Activated effector memory CD4-positive, alpha-beta T cell treated with Interleukin-2 at 50 U/mL for 16 hours (primary cell): ENCODE measurements at places on chromosomes 6 and 20.

GRCh38 chr6:135236732-135237131, 55.6 kb downstream of the MYB start:
- no peak for DNase-seq

GRCh38 chr6:12916420-12917136, 200.0 kb downstream of the PHACTR1 start:
- no peak for DNase-seq

- no peak for DNase-seq
Measured at GRCh38 chr6:138528137-138528536, 28.8 kb upstream of the NHSL1 start.

GRCh38 chr6:12171717-12172116, 118.4 kb upstream of the EDN1 start:
- DNase-seq, result no peak

- no peak for DNase-seq
Measured at GRCh38 chr6:44001318-44002066, 125.8 kb downstream of the MRPL14 start.

DNA sequence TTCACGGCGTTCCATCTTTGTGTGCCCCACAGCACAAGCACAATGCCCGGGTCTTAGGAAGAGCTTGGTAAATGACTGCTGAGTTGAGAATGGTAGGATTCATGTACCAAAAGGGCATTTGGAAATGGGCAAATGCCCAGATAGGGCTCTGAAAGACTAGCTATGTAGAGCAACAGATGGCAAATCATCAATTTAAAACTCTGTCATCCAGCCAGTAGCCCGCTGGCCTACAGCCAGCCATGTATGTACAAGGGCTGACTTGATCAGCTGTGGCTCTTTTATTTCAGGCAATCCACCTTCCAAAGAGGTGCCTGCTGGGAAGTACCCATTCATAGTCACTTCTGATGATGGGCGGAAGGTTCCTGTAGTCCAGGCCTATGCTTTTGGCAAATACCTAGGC, 35.1 kb downstream of the NT5E start:
- DNase-seq, result no peak

- DNase-seq, result peak; percentile 21
Measured at GRCh38 chr20:50580016-50580747, 70.0 kb downstream of the PTPN1 start.

DNA sequence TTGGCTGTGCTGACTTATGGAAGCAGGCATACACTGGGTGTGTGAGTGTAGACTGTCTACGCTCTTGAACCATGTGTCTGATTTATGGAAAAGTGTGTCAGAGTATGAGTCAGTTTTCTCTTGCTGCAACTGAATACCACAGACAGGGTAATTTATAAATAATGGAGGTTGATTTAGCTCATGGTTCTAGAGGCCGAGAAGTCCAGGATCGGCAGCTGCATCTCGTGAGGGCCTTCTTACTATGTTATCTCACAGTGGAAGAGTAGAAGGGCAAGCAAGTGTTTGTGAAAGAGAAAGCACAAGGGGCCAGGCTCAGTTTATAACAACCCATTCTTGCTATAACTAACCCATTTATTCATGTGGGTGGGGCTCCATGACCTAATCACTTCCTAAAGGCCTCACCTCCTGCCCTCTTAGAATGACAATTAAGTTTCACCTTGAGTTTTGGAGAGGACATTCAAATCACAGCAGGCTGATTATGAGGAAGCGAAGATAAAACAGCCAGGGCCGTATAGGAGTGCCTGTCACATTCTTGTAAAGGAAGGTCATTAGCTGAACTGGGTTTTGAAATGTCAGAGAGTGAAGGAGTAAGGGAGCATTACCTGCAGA, 6.7 kb downstream of the GPR31 start:
- DNase-seq, result no peak

DNA sequence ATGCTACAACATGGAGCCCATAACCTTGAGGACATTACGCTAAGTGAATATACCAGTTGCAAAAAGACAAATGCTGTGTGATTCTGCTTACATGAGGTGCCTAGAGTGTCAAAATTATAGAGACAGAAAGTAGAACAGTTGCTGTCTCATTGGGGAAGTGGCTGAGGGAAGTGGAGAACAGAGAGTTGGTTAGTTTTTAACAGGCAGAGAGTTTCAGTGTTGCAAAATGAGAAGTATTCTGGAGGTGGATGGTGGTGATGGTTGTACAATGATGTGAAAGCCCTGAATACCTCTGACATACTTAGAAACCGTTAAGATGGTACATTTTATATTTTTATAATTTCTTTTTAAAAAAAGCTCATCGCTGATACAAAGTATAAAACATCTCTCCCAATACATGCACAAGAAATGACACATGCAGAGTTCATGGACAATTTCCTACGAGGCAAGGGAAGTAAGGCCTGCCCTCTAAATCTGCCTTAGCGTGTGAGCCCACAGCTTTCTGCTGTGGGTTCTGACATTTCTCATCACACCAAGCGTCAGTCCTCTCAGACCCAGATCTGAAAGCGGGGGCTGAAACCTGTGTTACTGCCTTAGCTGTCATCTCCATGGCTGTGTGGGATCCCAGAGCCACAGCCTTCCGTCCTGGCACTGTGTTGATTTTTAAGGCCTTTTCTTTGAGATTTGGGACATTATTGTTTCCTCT, 126.0 kb downstream of the RNASET2 start:
- DNase-seq, result no peak

DNA sequence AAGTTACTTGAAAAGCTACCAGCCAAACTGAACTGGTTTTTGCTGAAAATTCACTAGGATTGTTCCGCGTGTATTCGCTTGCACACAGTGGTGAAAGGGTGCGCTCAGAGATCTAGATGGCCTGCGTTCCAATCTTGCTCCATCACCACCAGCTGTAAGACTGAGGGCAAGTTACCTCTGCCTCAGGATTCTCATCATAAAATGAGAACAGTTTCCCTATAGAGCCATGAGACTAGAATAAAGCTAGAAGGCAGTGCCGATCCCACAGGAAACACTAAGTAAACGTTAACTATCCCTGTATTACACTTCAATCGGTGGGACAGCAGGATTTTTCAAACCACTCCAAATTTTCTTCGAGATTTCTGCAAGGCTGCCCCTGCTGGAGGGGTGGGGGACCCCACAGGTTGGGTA, 838 bp downstream of the AHCY start:
- DNase-seq, result no peak

DNA sequence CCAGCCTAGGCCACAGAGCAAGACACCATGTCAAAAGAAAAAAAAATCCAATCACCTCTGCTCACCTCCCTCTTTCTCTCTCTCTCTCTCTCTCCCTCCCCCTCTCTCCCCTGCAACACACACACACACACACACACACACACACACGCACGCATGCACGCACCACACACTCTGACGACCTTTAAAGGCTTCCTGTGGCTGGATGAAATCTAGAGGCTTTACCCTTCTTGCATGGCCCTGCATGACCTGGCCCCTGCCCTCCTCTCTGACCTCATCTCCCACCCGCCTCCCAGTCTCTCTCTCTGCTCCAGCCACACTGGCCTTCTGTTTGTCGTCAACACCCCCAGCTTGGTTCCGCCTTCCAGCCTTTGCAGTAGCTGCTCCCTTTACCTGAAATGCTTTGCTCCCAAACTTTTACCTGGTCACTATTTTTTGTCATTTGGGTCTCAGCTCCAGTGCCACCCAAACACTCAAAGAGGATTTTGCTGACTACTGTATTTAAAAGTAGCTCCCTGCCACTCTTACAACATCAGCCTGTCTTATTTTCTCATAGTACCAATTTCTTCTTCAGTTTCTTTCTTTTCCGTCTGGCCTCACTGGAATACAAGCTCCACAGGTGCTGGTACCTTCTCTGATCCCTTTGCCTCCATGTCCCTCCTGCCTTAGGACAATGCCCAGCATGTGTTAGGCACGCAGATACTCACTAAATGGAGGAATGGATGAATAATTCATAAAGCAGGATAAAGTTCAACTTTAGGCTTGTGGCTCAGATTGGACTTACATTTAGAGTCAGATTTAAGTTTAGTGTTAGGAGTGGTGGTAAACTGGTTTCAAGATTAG, 4.3 kb upstream of the LTA start:
- no peak for DNase-seq

GRCh38 chr20:61802721-61803311, 262.9 kb downstream of the TAF4 start:
- no peak for DNase-seq

DNA sequence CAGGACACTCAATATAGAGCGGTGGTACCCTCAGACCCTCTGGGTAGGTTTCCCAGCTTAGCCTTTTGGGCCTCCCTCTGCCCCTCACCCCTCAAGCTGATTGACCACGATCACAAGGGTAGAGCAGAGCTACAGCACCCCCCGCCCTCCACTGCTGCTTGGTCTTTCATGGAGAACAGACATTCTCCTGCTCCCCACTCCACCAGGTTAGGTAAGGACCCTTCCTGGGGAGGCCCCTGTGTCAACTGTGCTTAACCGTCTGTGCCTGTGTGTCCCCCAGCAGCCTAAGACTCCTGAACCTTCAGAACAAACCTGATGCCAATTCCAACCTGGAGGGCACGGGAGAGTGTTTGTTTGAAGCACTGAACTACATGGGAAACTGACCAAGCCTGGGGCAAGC, 11.8 kb downstream of the MYH7B start:
- no peak for DNase-seq

GRCh38 chr6:166774770-166775169, 147.7 kb upstream of the RPS6KA2 start:
- DNase-seq, result no peak

DNA sequence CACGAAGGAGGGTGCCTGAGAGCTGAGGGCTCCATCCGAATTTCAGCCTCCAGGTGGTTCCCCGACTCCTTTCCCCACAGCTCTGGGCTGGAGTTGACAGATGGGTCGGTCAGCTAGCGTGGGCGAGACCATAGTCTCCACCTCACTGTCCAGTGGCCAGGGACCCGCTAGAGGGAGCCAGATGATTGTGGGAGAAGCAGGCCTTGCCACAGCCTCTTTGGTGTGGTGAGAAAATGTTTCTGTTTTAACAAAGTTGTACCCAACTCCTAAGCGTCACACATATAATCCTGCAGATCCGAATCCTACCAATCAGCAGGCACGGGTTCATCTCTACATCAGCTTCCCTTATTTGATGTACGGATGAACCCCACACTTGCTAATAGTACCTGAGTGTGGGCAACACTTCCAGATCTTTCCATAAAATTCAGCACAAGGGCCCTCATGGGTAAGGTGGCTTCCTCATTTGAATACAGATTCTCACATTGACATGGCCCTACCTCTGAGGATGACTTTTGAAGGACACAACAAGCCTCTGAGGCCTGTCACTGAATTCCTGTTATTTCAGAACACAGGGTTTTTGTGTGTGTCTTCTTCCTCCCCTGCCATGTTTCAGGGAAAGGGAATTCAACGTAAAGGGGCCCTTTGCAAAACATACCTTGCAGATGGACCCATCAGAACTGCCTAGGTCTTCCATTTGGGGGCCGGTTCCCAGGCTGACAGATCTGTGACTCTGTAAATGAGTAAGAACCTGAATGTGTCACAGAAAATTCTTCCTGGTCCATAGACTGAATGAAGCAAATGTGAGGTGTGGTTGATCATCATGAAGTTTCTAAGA, 103.2 kb upstream of the DUSP22 start:
- peak; percentile 69 for DNase-seq

DNA sequence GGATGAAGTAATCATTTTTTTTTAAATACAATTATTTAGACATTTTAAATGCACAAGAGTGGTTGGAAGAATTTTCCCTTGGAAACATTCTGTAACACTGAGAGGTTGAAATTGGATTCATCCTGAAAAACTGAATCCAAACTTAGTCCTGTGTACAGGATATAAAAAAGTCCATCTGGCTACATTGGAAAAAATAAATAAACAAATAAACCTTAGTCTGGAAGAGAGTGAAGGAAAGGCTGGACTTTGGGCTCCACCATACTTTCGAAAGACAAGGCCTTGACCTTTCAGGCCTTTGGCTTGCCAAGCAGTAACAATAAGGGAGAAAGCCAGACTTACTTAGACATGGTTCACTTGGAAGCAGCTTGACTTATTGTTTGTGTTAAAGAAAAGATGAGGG, 664.3 kb downstream of the TENT5A start:
- DNase-seq, result no peak

DNA sequence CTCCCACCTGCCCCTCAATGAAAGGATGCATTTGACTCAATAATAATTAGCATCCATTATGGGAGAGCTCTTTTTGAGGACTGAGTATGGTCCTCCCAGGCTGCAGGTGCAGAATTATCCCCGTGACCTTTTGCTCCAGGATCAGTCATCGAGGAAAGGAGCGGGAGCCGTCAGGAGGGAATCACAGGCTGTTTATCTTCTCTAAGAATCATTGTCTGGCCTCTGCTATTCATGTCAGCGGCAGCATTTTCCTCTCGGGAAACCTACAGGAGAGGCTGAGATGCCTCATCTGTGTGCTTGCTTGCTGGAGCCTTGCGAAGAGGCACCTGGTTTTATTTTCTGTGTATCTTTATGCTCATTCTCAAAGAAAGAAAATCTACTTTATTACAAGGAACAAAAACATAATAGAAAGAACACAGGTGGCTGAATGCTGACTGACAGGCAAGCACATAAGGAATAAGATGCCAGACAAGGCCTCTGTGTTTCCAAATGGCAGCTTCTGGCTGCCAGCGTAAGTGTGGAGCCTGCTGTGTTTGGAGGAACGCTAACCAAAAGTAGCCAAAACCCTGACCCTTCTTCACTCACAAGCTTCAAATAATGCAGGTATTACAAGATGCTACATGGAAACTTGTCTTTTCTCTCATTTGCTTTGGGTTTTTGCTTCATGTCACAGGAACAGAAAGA, 539.1 kb upstream of the MARCKS start:
- no peak for DNase-seq

DNA sequence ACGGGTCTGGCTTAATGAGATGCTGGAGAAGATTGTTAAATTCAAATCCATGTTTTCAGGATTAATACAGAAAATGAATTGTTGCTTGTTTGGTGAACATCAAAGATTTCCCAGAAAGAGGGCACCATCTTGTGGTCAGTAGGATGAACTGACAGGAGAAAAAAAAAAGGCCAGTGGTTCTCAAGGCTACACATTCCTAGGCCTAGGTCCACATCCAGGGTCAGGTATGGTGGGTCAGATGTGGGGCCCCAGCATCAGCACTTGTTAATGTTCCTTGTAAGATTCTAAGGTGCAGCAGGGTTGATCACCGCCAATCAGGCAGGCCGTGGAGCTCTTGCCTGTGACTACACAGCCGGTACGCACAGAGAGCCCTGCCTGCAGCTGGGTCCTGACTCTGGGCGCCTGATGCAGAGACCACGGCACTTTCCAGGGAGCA, 34.0 kb upstream of the FOXO3 start:
- no peak for DNase-seq

GRCh38 chr6:135522965-135523692, 25.6 kb upstream of the AHI1 start:
- DNase-seq, result no peak

- no peak for DNase-seq
Measured at GRCh38 chr6:137044366-137045221, at the start of gene IL20RA. IL20RA (minus strand) TSS chr6:137044965; CDS start chr6:137044728, 237 bp downstream.
